SIG-M5 (cell line): ENCODE measurements at places on chromosomes 1 and 21.

GRCh38 chr1:41313661-41314131, 47.5 kb upstream of the FOXO6 start:
- no peak for DNase-seq

- no peak for DNase-seq
Measured at GRCh38 chr1:6355621-6356020, 37.9 kb downstream of the ACOT7 start.

- no peak for DNase-seq
Measured at GRCh38 chr1:31412732-31413404, at the start of gene SERINC2. SERINC2 (plus strand) TSS chr1:31413213; CDS start chr1:31413266, 53 bp downstream.

DNA sequence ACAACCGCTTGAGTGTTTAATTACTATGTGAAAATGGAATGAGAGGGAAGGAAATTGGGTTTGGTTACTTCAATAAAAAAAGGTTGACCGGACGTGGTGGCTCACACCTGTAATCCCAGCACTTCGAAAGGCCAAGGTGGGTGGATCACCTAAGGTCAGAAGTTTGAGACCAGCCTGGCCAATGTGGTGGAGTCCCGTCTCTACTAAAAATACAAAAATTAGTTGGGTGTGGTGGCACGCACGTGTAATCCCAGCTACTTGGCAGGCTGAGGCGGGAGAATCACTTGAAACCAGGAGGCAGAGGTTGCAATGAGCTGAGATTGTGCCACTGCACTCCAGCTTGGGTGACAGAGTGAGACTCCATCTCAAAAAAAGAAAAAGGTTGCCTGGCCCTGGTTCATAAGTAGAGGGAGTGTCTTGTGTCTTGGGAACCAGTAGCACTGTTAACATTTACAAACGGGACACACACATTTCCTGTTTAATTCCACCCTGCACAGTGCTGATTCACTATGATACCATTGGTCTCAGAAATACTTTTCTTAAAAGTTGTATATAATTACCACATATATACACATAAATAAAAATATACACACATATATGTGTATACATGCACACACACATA, 27.6 kb upstream of the CLDN14 start:
- DNase-seq = no peak

- no peak for DNase-seq
Measured at GRCh38 chr1:112317140-112317539, 78.9 kb upstream of the CTTNBP2NL start.

- DNase-seq = no peak
Measured at GRCh38 chr1:169682071-169682470, 29.3 kb downstream of the SELL start.

DNA sequence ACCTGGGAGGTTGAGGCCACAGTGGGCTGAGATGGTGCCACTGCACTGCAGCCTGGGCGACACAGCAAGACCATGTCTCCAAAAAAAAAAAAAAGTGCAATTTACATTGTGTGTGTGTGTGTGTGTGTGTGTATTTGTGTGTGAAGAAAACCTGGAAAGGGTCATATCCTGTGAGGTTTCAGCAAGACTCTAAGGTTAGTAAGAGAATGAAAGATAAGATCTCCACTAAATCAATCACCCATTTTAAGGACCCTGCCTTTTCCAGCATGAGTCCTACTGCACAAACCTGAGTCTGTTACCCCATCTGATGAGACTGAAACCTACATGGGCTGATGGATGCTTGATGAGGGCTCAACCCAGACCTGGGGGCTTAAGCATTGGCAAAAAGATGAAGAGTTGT, 4.9 kb upstream of the C1orf74 start:
- DNase-seq = no peak

GRCh38 chr1:186325239-186325638, 49.8 kb downstream of the TPR start:
- DNase-seq = no peak

DNA sequence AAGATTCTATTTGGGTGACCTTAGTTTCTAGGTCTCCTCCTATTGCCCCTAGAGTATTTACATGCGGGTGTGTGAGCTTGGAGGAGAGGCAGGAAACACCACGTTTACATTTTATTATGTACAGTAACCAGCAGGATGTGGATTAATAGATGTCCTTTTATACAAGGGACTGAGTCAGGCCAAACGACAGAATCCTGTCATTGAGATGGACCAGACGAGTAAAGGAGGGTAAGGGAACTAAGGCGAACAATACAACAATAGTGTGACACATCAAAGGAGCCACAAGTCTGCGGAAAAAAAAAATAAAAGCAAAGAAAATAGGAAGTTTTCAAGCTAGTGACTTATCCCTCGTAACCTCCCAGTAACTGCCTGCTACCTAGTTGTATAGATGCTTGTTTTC, 151.1 kb downstream of the GABPA start:
- DNase-seq = no peak

DNA sequence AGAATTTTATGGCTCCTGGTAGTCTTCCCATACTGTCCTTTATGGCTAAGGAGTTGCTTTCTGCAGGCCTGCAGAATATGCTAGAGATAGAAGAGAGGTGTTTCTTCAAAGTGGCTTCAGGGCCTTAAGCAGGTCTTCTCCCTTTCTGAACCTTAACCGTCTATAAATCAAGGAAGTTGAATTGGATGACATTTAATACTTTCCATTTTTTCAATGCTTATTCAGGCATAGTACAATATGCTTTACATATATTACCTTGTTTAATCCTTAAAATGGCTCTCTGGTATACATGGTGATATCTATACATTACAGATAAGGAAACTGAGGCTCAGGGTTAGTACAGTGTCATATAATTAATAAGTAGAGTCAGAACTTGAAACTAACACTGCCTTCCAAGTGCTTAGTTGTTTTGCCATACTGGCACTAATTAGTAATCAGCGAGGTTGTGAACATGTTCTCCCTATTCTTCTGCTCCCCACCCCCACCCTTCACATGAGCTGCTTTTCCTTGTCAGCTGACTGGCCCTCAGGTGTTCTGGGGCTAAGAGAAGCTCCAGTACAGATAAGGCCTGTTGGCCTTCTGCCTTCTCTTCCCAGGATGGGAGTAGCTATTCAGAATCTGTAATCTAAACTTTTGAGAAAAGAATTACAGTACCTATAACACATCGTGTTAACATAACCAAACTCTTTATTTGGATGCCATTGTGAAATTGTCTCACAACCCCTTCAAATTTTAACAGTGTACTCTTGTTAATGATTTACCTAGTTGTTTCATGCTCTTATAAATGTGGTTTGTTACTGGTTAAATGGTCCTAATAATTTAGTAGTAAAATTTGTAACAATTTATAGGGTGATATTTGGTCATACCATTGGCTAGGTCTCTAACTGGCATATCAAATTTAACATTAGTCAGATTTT, 13.6 kb downstream of the NFYC start:
- no peak for DNase-seq

DNA sequence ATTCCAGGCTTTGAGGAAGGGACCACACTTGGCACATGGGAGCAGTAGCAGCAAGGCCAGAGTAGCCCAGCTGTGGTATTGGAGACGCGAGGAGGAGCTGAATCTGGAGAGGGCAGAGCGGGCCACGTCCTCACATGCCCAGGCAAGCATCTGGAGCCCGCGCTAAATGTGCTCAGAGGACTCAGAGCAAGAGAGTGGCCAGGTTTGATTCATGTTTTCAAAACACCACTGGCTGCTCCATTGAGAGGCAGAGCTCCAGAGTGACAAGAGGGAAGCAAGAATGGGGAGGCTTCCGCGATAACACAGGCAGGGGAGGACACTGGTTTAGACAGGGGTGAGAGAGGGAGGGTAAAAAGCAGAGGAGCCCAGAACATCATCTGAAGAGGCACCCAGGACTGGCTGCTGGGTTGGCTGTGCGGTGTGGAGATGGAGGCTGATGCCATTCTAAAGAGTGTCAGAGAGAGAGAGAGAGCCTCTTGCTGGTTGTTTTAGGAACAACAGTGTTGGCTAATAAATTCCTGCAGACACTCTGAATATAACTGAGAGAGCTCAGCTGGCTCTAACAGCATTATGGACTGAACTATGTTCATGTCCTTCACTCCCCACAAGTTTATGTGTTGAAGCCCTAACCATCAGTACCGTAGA, 32.3 kb downstream of the RCAN1 start:
- no peak for DNase-seq

GRCh38 chr1:46288485-46289133, 14.8 kb downstream of the LRRC41 start:
- DNase-seq = no peak

GRCh38 chr21:38753557-38753971, 52.2 kb upstream of the ETS2 start:
- no peak for DNase-seq

DNA sequence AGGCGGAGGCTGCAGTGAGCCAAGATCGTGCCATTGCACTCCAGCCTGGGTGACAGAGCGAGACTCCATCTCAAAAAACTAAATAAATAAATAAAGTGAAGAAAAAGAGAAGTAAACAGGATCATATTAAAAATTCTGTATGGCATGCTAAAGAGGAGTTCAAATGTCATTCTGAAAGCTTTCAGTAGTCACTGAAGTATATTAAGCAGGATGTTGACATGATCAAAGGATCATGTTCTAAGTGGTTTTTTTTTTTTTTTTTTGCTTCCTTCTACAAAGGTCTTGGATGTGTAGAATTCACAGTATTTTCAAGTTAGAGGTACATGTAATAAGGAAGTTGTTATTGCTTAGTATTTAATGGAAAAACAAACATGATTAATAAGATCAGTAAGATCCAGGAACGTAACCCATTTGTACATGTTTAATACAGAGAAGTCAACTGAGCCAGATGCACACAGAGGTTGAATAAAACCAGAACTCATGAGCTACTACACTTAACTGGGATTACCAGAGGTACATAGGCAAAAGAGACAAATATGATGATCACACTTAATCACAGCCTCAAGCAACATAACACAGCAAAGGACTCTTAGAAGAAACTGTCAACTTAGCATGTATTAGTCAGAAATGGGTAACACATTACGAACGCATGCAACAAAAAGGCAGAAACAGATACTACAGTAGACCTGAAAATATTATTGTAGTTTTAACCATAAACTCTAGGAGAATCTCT, 12.2 kb downstream of the CDC42BPA start:
- DNase-seq = no peak

- no peak for DNase-seq
Measured at GRCh38 chr1:24888971-24889676, 41.0 kb downstream of the RUNX3 start.

DNA sequence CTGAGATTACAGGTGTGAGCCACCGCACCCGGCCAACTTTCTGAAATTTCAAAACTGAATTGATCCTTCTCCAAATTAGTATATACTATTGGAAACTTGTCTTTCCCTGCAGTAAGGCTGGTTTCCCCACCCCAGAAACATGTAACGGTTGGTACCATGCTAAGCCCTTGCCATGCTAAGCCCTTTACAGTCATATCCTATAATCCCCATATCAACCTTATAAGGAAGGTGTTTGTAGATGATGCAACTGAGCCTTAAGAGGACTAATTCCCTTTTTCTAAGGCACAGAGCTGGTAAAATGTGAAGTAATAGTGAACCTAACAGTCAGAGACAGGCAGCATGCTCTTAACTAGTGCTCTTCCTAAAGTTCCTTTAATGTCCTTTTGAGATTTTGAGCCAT, 413.7 kb downstream of the DISC1 start:
- DNase-seq = no peak

- no peak for DNase-seq
Measured at GRCh38 chr1:110190282-110190929, 19.7 kb upstream of the KCNC4 start.

DNA sequence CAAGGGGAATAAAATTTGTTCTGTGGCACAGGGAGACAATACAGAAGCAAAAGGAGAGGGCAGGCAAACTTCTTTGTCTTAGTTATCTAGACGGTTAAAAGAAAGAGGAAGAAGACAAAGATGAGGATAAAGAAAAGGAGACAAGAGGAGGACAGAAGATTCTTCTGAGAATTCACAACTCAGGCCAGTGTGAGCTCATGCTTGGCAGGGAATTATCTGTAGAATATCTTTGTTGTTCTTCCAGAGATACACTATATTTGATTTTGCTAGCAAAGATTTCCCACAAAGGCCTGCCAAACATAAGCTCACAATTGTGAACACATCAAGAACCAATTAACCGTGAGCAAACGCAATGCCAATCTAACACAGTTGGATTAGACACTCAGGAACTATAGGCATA, 21.4 kb downstream of the SLC16A1 start:
- no peak for DNase-seq

DNA sequence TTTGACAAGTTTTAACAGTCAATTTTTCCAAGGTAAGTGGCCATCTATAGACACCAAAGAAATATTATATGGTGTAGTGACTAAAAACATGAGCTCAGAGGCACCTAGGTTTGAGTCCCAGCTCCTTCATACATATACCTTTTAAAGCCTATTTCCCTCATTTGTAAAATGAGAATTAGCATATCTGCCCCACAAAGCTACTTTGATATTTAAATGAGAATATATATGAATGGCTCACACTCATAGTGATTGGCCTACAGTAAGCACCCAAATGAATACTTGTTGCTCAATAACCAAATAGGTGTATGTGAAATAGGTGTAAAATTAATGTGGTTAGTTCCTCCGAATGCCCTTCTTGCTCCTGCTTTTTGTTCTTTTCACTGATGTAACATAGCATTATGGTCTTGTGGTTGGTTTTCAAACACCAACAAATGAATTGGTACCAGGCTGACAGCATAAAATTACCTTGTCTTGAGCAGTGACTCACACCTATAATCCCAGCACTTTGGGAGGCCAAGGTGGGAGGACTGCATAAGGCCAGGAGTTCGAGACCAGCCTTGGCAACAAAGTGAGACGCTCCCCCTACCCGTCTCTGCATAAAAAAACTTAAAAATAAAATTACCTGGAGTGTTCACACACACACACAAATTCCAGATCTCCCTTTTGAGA, 25.3 kb downstream of the CNIH4 start:
- DNase-seq = no peak
